ENCODE measurements at places on chromosomes 11 and 22. TPM values are rescaled to one million over a fixed set of nuclear protein-coding genes. Genes with fewer than 3 reads are reported as not detected.

DNA sequence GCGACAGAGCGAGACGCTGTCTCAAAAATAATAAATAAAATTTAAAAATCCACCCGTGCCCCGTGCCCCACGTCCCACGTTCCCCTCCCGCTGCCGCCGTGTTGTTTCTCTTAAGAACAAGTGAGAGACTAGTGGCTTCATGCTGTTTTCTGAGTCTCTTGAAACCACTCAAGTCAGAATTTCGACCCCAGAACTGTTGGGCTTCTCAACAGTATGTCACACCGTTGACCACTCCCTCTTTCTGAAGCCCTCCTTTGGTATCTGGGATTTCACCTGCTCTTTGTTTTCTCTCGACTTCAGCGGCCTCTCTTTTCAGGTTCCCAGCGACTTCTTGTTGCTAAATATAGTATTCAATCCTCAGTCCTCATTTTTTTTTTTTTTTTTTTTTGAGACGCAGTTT, 974 bp downstream of the PPIL2 start:
- peaks cover 9% of the 10 kb centered on the region for H3K36me3 ChIP-seq
- peak overlapping the region; percentile 86 for H3K27ac ChIP-seq
- H3K4me1 ChIP-seq: peaks cover 3% of the 10 kb centered on the region
- H3K4me3 ChIP-seq: peak overlapping the region; percentile 85
- no peak for DNase-seq

GRCh38 chr11:7252683-7253213, 1.0 kb downstream of the SYT9 start:
- H3K27me3 ChIP-seq: no peaks in the 10 kb centered on the region
- DNase-seq: no peak
- no peaks in the 10 kb centered on the region for H3K4me1 ChIP-seq
- H3K36me3 ChIP-seq: no peaks in the 10 kb centered on the region
- H3K27ac ChIP-seq: no peak overlapping the region
- H3K4me3 ChIP-seq: peak overlapping the region; percentile 50

The FERMT3 gene
- 12.8 TPM for total RNA-seq

DNA sequence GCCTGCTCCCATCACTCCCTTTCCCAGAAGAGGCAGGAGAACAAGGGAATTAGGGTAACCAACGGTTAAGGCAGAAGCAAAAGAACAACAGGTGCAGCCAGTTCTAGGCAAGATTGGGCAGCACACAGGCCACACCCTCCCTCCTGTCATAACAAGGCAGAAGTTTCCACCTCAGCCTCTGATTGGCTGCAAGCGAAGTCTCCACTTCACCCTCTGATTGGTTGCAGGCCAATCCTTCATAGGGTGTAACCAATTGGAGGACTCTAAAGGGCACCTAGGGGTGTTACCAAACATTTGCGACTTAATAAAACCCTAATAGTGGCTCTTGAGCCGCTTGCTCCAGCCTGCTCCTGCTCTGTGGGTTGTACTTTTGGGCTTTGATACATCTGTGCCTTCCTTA, 153.8 kb downstream of the CACNA1I start:
- H3K4me1 ChIP-seq: no peaks in the 10 kb centered on the region
- no peak for DNase-seq
- no peak overlapping the region for H3K4me3 ChIP-seq
- no peaks in the 10 kb centered on the region for H3K36me3 ChIP-seq
- no peaks in the 10 kb centered on the region for H3K27me3 ChIP-seq
- no peak overlapping the region for H3K27ac ChIP-seq

The SCGB1C1 gene
- not detected for total RNA-seq

DNA sequence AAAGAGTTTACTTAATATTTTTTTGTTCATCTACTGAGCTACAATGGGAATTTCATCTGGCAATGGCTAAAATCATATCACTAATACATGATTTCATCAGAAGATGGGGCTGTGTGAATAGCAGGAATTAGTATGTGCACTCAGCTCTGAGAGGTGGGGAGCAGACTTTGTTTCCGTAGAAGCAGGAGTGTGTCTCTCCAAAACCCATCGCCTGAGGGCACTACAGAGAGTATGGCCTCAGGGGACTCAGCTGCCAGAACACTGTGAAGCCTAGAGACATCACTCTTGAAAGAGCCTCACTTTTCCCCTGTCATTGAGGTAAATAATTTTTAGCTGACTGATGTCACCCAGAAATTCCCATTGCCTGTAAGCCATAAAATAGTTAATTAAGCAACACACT, 261.4 kb upstream of the ISX start:
- no peak overlapping the region for H3K4me3 ChIP-seq
- DNase-seq: no peak
- no peak overlapping the region for H3K27ac ChIP-seq
- H3K4me1 ChIP-seq: no peaks in the 10 kb centered on the region
- peaks cover 2% of the 10 kb centered on the region for H3K27me3 ChIP-seq

The BIK gene
- total RNA-seq: 22.1 TPM

DNA sequence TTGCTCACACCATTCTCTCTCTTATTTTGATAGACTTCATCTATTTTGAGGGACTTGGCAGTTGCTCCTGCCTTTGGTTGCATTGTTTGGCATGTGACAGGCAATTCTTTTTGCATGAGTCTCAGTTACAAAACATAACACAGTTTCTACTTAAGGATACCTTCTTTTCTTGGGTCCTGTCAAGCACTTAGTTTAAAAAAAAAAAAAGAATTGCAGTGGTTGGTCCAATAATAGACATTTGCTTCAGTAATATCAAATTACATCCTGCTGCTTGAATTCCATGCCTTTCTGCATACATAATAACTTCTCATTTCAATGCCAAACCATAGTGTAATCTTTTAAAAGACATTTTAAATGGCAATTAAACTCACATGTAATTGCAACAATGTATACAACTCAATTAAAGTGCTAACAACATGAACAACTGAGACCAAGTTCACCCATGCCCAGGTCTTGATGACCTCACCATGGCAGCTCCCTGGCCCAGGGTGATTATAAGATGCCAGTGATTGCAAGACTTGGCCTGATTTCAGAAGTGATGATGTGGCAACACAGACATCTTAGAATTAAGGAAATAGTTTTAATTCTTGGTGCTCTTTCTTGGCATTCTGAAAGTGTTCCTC, 32.2 kb upstream of the PLET1 start:
- no peaks in the 10 kb centered on the region for H3K4me1 ChIP-seq
- no peaks in the 10 kb centered on the region for H3K27me3 ChIP-seq
- H3K36me3 ChIP-seq: no peaks in the 10 kb centered on the region
- no peak overlapping the region for H3K4me3 ChIP-seq
- peak; percentile 43 for DNase-seq

- DNase-seq: no peak
- H3K4me3 ChIP-seq: peak overlapping the region; percentile 45
- H3K27me3 ChIP-seq: no peaks in the 10 kb centered on the region
- peak overlapping the region; percentile 85 for H3K27ac ChIP-seq
- H3K36me3 ChIP-seq: no peaks in the 10 kb centered on the region
Observed at GRCh38 chr11:67482275-67482826, 475 bp upstream of the AIP start.

DNA sequence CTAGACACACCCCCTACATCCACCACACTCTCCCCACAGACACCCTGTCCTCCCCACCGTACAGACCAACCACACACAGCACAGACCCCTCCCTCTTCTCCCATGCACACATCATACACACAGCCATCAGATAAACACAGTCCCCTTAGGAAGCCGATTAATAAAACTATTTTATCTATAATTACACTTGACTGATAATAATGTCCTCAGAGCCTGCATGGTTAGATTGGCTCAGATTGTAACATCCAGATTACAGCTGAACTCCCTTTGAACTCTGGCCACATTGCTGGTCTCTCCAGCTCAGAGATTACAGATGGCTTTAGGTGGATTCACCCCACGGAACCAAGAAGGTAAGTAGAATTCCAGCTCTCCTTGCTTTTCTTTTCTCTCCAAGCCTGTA, 9.5 kb upstream of the ELF5 start:
- H3K4me3 ChIP-seq: no peak overlapping the region
- no peaks in the 10 kb centered on the region for H3K36me3 ChIP-seq
- DNase-seq: no peak
- no peaks in the 10 kb centered on the region for H3K27me3 ChIP-seq
- H3K27ac ChIP-seq: no peak overlapping the region

- peak overlapping the region; percentile 47 for H3K4me3 ChIP-seq
- H3K27me3 ChIP-seq: no peaks in the 10 kb centered on the region
- no peaks in the 10 kb centered on the region for H3K4me1 ChIP-seq
- H3K36me3 ChIP-seq: no peaks in the 10 kb centered on the region
- DNase-seq: peak; percentile 24
Observed at GRCh38 chr11:6618117-6619003, 862 bp downstream of the TPP1 start.

- H3K36me3 ChIP-seq: no peaks in the 10 kb centered on the region
- no peak for DNase-seq
- no peaks in the 10 kb centered on the region for H3K27me3 ChIP-seq
- H3K4me3 ChIP-seq: no peak overlapping the region
- H3K27ac ChIP-seq: no peak overlapping the region
- no peaks in the 10 kb centered on the region for H3K4me1 ChIP-seq
Observed at GRCh38 chr11:11675671-11676181, 53.9 kb upstream of the GALNT18 start.

- no peaks in the 10 kb centered on the region for H3K36me3 ChIP-seq
- H3K4me1 ChIP-seq: no peaks in the 10 kb centered on the region
- DNase-seq: no peak
- H3K27ac ChIP-seq: no peak overlapping the region
- H3K4me3 ChIP-seq: no peak overlapping the region
Observed at GRCh38 chr11:117868815-117869561, 7.5 kb downstream of the FXYD6 start.

The RASL10A gene
- total RNA-seq: 15.1 TPM

GRCh38 chr22:43013355-43014315, 1.3 kb downstream of the PACSIN2 start:
- peak overlapping the region; percentile 90 for H3K4me3 ChIP-seq
- H3K36me3 ChIP-seq: no peaks in the 10 kb centered on the region
- H3K27me3 ChIP-seq: no peaks in the 10 kb centered on the region
- no peaks in the 10 kb centered on the region for H3K4me1 ChIP-seq

The NRGN gene
- 1.2 TPM for total RNA-seq

The C11orf86 gene
- total RNA-seq: not detected

The SLC22A25 gene
- total RNA-seq: not detected

DNA sequence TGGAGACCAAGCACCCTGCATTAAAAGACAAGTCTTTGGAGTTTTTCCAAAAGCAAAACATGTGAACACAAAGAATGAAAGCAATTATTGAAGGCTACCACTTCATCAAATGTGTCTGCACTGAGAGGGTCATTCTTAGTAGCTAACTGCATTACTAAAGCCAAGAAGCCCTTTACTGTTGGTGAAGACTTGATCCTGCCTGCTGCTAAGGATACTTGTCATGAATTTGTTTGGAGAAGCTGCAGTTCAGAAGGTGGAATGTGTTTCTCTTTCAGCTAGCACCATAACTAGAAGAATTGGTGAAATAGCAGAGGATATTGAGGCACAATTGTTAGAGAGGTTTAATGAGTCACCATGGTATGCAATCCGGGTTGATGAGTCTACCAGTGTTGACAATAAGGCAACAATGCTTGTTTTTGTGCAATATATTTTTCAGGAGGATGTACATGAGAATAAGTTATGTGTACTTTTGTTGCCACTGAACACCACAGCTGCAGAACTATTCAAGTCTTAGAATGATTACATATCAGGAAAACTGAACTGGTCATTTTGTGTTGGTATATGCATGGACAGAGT, 457.3 kb upstream of the ISX start:
- no peak overlapping the region for H3K27ac ChIP-seq
- DNase-seq: no peak
- peaks cover 2% of the 10 kb centered on the region for H3K27me3 ChIP-seq

DNA sequence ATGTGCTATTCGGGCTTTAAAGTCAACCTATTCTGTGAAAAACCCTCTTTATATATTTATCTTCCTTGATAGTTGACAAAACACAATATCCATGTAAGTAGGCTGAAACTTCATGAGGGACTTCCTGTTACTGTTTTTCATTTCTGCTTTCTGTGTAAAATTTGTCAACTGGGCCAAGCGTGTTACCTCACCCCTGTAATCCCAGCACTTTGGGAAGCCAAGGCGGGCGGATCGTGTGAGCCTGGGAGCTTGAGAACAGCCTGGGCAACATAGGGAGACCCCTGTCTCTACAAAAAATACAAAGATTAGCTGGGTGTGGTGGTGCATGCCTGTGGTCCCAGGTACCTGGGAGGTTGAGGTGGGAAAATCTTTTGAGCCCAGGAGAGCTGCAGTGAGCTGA, 66.5 kb upstream of the SLC25A18 start:
- H3K4me3 ChIP-seq: no peak overlapping the region
- H3K27me3 ChIP-seq: no peaks in the 10 kb centered on the region
- no peaks in the 10 kb centered on the region for H3K4me1 ChIP-seq

- H3K27me3 ChIP-seq: no peaks in the 10 kb centered on the region
- H3K4me1 ChIP-seq: peaks cover 4% of the 10 kb centered on the region
- DNase-seq: no peak
- no peak overlapping the region for H3K27ac ChIP-seq
- peaks cover 8% of the 10 kb centered on the region for H3K36me3 ChIP-seq
- H3K4me3 ChIP-seq: no peak overlapping the region
Observed at GRCh38 chr11:3703383-3703782, 32.2 kb upstream of the CHRNA10 start.

DNA sequence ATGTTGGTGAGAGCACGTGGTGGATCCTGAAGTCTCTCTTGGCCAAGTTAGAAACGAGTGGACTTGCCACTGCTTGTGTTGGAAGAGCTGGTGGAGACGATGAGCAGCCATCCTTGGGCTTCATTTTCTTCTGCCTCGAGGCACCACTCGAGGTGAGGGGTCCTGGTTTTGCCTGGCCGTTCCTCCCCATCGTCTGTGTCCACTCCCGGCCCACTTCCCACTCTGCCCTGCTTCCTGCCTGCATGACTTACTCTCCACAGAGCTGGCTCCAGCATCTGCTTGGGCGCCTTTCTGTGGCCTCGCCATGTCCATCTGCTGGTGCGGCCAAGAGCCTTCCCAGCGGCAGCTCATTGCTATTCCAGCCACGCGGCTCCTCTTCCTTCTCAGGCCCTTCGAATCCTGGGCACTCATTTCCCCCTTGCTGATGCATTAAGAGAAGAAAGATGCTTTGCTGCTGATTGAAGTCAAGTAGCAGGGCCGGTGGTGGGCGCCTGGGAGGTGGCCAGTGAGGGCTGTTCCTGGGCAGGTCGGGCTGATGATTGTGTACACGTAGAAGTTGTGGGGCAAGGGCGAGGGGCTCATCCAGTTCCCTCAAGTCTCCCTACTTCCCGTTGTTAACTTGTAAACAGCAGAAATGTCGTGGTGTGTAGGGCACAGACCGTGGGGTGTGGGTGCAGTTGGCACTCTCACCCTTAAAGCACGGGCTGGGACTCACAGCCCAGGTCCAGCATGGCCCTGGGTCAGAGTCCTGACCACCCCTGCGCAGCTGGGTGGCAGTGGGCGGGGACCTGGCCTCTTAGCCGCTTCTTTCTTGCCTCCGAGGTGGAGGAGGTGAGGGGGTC, 292.0 kb downstream of the TBC1D22A start:
- no peaks in the 10 kb centered on the region for H3K27me3 ChIP-seq

DNA sequence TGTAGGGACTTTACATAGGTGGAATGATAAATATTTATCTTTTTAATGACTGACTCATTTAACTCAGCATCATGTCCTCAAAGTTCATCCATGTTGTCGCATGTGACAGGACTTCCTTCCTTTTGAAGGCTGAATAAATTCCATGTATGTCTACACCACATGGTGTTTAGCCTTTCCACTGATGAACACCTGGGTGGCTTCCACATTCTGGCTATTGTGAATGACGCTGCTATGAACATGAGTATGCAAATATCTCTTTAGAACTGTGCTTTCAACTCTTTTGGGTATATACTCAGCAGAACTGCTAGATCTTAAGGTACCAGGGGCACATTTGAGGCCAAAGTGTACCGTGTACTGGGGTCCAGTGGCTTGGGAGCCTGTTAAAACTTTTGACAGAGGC, 24.1 kb downstream of the LARGE1 start:
- no peaks in the 10 kb centered on the region for H3K27me3 ChIP-seq
- no peak overlapping the region for H3K27ac ChIP-seq
- no peaks in the 10 kb centered on the region for H3K4me1 ChIP-seq
- DNase-seq: no peak
- no peaks in the 10 kb centered on the region for H3K36me3 ChIP-seq
